ENCODE measurements at places on chromosomes 7 and 10.

GRCh38 chr7:87341441-87341840 lies 4.0 kb upstream of the CROT start:
- no peak for DNase-seq

DNA sequence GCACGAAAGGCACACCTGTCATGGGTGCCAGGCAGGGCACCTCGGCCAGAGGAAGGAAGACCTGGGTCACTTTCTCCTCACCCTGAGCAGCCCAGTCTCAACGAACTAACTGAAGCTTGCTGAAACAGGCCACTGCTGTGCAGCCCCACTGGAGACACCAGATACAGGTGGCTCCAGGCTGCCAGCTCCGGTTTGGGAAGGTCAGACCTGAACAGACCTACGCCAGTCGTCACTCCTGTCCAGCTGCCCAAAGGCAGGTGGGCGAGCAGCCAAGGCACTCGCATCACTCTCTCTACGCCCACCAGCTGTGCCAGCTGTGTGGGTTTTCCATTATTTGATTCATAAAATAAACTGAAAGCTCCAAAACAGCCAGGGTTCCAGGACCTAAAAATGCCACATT lies 256.1 kb downstream of the ZMYND11 start:
- DNase-seq: no peak

DNA sequence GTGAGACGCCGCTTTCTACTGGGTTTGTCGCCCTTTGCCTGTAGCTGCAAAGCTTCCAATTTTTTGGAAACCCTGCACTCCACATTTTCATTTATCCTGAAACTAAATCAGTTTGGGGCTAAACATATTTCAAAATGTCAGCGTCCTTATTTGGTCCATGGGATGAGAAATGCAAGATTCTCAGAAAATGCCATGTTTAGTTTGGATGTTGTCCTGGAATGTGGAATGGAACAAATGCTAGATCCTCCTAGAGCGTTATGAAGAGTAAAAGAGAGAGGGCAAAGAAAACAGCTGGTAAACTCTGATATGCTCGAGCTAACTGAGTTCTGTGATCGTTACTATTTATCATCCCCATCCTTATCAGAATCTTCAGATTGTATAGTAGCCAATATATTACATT lies 236.9 kb downstream of the KLF6 start:
- no peak for DNase-seq

GRCh38 chr7:50721160-50721559 lies 61.5 kb downstream of the GRB10 start:
- no peak for DNase-seq

GRCh38 chr7:41294556-41295454 lies 408.1 kb downstream of the INHBA start:
- no peak for DNase-seq

Data from psoas muscle (tissue), 8 donors.